NCI-H1105 treated with DMSO at 0.1 percent for 48 hours (cell line): ENCODE measurements at places on chromosomes 11 and 22.
A peak's percentile ranks its signal among the peaks of the same experiment; 100 is the strongest.

- DNase-seq: no peak
These were observed 60.9 kb downstream of the SYN3 start for GRCh38 chr22:32997295-32997694.

DNA sequence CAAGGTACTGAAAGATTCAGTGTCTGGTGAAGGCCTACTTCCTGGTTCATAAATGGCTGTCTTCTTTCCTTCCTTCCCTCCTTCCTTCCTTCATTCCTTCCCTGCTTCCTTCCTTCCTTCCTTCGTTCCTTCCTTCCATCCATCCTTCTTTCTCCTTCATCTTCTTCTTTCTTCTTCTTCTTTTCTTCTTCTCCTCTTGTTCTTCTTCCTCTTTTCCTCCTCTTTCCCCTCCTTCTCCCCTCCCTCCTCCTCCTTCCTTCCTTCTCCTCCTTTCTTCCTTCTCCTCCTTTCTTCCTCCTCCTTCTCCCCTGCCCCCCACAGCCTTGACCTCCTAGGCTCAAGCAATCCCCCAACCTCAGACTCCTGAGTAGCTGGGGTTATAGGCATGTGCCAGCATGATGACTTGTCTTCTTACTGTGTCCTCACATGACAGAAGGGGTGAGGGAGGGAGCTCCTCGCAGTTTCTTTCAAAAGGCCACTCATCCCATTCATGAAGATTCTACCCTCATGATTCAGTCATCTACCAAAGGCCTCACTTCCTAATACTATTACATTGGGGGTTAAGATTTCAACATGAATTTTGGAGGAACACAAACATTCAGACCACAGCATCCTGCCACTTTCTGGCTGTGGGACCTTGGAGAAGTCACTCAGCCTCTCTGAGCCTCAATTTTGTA lies 22.6 kb upstream of the CCDC134 start:
- DNase-seq: no peak

DNA sequence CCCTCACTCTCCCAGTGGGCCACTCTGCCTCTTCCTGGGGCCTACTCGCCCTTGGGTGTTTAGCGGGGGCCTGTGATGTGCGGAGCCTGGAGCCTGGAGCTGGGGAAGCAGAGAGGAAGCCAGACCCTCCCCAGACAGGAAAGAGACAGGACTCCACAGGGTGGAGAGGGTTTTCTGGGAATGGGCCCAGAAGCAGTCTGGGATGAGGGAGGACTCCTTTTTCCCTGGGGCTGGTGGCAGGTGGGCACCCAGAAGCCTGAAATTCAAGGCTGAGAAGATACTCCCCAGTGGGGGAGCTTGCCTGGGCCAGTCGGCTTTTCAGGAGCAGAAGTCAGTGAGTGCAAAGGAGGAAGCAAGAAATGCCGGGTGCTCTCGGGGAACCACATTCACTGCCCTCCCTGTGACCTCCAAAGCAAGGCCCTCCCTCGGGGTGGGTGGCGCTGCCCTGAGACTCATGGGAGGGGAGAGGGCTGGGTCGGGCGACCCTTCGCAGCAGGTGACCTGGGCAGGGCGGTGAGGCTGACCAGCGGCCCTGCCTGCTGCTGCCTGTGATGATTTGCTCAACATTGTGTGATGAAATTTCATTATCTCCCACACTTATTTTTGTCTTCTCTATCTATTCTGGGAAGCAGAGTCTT lies 1377.4 kb downstream of the BRD1 start:
- DNase-seq: no peak

GRCh38 chr11:93082900-93083299 lies 113.4 kb downstream of the MTNR1B start:
- DNase-seq: no peak

GRCh38 chr11:71913756-71914526 lies 14.5 kb downstream of the XNDC1N start:
- DNase-seq: no peak

DNA sequence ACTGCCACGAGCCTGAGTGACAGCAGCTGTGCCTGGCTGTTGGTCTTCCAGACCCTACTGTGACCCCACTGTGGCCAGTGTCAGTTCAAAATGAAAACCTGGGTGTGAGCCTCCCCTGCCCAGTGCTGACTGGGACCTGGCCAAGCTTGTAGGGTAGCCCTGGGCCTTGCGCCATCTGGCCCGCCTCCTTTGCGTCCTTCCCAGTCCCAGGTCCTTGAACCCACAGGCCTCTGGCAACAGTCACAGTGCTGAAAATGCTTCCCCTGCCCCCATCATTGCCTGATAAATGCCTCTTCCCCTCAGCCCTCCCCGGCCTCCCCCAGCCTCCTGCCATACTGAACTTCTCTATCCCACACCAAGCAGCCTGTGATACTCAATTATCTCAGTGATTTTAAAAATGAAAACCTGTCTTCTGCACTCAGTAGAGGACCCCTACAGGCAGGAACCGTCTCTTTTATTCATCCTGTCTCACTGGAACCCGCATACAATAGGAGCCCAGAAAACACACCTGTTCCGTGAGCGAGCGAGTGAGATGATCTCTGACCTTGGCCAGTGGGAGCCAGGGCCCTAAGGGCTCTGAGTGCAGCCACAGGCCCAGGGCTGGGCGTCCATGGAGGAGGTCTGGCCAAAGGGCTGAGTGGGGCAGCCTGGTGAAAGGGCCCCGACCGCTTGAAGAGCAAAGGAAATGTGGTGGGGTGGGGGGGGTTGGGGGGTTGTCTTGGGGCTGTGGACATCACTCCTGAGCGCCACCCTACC lies 49.7 kb upstream of the TTLL12 start:
- DNase-seq: no peak

- no peak for DNase-seq
These were observed 50.0 kb upstream of the CLTCL1 start for GRCh38 chr22:19341500-19341899.

DNA sequence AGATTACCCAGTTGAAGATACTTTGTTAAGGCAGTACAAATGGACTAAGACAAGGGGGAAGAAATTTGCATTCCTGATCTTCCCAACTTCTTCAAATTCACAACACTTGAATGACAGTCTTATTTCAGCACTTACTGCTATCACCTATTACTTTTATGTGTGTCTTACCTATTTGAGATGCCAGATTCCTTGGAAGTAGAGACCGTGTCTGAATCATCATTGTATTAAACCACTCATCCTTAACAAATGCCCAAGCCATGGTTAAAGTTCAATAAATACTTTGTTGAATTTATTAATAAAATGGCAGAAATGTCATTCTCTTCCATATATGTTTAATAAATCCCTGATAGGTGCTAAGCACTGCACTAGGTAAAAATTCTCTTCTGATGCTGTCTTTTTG lies 18.3 kb downstream of the SC5D start:
- no peak for DNase-seq

- no peak for DNase-seq
These were observed 14.3 kb downstream of the DHCR7 start for GRCh38 chr11:71433648-71434450.

- no peak for DNase-seq
These were observed 72.6 kb downstream of the CCDC34 start for GRCh38 chr11:27290261-27291050.

GRCh38 chr11:83676056-83676601 lies 390.0 kb upstream of the CCDC90B start:
- DNase-seq: no peak

DNA sequence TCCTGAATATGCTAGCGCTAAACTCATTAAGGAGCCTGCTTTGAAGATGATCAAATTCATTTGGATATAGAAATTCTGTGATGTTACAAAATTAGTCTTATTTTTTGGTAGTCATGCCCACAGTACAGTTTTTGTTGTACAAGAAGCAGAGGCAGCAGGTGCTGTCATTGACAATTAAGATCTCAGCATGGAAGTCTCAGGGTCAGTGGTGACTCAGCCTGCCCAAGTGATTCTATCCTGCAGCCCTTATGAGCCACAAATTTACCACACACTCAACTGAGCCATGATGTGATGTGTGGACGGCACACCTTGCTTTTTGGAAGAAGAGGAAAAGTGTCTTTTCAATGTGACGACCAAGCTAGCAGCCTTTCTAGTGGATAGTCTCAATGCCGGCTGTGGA lies 153.6 kb upstream of the SORL1-AS1 start:
- DNase-seq: no peak

GRCh38 chr22:27564806-27565205 lies 236.8 kb downstream of the MN1 start:
- DNase-seq: no peak

GRCh38 chr11:116294630-116295029 lies 478.2 kb downstream of the BUD13 start:
- no peak for DNase-seq

DNA sequence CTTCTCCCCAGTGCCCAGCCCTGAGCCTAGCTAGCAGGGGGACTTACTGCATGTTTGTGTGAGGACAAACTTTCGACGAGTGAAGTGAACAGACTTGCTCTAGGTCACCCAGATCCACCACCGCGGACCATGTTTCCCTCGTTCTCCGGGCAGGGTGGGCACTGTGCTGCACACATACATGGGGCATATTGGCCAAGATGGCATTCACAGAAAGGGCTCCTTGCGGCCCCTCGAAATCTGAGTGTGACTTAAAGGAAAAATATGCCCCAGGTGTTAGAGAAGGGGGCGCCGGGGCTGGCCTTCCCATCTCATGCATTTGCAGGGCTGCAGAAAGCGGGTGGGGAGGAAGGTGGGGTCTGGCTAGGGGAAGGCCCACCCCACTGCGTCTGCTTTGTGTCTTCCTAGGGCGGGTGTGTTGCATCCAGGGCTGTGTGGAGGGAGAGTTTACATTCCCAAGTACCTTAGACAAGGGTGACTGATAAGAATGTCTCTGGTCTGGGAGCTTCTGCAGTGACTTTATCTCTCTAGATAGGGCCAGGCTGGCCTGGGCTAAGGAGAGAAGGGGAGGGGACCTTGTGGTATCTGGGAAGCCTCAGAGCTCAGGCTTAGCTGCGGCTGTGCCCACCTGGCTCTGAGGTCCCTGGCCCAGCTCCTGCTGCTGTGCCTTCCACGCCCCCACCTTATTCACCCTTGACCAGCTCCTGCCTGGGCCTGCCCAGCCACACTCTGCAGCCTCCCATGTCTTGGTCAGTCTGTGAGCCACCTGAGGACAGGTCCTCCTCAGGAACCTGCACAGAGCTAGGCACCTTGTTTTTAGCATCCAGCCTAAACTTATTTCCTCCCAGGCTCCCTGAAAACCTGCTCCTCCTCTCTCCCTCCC lies 45.8 kb downstream of the LRRC32 start:
- no peak for DNase-seq

GRCh38 chr11:88179141-88179540 lies 3.9 kb upstream of the RAB38 start:
- DNase-seq: no peak

- no peak for DNase-seq
These were observed 688.5 kb downstream of the TBC1D22A start for GRCh38 chr22:47450876-47451475.

DNA sequence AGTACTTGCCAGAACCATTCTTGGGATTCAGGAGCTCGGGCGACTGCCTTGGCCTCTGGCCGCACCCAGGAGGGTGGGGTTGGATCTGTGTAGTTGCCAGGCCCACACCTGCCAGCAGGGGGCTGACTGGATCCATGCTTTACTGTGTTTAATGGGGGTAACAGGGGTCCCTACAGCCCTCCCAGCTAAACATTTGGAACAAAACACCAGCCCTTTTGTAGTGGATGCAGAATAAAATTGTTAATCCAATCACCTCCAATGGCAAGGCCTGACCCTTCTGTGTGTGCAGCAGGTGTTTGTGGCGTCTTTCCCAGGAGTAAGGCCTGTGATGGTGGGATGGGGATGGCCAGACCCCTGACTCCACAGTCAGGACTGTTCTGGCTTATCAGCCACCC lies 22.5 kb downstream of the SUN2 start:
- DNase-seq: peak; percentile 48

DNA sequence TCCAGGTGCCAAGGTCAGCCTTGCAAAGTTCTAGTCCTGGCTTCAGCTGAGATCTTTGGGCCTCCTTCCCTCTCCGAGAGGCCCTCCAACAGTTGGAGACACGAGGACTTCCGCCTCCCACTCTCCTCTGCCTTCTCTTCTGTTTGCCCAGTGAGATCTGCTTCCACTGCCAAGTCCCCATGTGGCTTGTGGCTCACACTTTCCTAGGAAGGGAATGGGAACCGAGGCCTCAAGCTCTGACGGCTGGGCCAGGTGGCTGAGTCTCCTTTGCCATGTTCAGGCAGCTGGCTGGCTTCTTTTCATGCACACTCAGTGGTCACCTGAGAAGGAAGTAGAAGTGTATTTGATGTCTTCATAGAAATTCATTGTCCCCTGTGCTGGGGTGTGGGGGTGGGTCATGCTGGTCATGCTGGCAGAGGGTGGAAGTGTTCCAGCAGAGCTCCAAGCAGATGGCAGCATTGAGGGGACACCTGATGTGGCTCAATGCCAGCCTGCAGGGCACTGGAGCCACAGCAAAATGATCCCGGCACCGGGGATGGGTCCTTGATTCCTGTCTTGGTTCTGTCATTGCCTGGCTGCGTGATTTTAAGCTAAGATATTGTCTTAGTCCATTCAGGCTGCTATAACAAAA lies 130.4 kb downstream of the ADAMTS15 start:
- no peak for DNase-seq
